ENCODE measurements at places on chromosomes 16 and 17.

DNA sequence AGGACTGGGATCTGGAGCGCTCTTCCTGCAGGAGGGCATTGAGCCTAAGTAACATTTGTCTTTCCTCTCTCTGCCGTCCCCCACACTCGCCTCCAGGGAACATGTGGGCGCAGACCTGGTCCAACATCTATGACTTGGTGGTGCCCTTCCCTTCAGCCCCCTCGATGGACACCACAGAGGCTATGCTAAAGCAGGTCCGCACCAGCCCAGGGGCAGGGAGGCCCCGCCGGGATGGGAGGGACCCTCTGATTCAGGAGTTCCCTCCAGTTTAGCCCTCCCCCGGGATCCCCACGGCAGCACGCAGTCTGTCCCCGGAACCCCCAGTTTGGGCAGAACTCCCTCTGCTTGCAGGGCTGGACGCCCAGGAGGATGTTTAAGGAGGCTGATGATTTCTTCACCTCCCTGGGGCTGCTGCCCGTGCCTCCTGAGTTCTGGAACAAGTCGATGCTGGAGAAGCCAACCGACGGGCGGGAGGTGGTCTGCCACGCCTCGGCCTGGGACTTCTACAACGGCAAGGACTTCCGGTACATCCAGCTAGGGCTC is 14.1 kb downstream of the ACE start:
- no peak for DNase-seq

GRCh38 chr17:58238147-58238634 is at the start of gene LPO:
Gene LPO (plus strand): TSS chr17:58238584. CDS start chr17:58242980, 4,396 bp downstream.
- no peak for DNase-seq

- no peak for DNase-seq
Observed at GRCh38 chr16:89045181-89045815, 48.4 kb upstream of the ACSF3 start.

GRCh38 chr16:68776821-68777485 is 39.9 kb downstream of the CDH1 start:
- no peak for DNase-seq

DNA sequence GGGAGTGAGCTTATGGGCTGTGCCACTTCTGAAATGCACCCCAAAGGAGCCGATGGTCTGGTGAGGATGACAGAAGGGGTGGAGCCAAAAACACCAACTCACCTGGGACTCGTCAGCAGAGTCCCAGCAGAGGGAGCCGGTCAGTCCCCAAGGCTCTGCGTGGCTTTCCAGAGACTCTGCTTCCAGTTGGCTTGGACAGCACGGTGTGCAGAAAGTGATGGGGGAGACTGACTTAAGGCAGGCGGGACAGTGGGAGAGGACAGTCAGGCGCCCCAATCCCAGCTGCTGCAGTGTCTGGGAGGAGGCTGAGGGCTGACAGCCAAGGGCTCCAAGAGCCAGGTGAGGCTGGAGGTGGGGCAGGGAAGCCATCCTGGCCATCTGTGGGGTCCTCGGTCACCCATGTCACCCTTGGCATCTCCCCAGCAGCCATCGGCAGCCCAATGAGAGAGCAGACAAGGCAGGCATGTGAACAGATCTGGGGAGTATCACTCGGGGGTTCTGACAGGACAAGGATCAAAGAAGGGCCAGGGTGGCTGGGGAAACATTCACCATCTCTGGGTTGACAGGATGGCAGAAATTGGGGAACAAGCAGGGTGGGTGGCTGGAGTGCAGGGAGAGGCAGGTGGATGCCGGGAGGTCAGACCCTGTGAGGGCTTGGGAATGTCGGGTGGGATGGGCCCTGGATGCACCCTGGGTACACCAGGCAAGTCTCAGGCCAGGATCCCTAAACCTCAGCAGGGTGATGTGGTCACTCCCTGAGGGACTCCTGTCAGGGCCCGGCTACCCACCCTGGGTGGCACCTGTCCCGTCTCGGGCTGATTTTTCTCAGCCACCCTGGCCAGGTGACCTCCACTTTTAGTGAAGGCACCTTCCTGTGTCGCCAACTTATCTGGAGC is 8.9 kb upstream of the KRTAP17-1 start:
- DNase-seq = no peak

DNA sequence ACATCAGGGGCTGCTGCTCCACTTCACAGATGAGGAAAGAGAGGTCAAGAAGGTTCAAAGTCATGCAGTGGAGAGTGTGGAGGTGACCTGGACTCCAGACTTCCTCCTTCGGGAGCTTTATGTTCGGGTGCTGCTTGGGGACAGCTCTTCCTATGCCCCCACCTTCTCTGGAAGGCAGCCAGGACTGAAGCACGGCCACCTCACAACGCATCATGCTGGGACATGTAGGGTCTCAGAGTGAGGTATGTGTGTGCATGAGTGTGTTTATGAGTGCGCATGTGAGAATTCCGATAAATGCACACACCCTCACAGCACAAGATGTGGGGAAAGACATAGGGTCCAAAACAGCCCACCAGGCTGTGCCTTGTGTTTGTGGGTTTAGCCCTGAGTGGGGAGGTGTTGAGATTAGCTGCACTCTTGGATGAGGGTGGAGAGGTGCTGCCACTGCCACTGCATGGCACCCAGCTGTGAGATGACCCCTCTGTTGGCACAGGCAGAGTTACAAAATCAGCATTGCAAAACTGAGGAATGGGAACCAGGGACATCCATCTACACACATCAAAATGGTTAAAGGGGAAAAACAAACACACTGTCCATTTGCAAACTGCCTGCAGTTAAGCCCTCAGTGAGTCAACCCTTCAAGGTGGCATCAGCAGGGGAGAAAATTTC is 367.4 kb downstream of the SEC14L1 start:
- DNase-seq = no peak

- no peak for DNase-seq
Observed at GRCh38 chr16:27267037-27267677, 1.4 kb downstream of the NSMCE1 start.

- DNase-seq = no peak
Observed at GRCh38 chr16:77890075-77890474, 101.7 kb downstream of the VAT1L start.

DNA sequence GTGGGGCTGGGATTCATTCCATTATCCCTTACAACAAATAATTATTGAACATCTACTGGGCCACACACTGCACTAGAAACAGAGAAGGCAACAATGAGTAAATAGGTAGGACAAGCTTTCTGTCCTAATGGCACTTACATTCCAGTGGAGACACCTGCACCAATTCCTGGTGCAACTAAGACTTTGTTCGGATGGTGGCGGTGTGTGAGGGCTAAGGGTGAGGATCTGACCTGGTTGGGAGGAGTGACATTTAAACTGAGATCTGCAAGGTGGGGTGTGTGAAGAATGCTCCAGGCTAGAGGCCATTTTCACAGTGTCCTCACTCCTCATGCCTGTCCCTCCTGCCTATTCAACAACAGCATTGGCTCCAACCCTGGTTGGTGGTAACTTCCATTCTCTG is 510.0 kb downstream of the XYLT1 start:
- DNase-seq = no peak

- DNase-seq = no peak
Observed at GRCh38 chr16:85265161-85265784, 153.0 kb upstream of the CIBAR2 start.

- peak; percentile 33 for DNase-seq
Observed at GRCh38 chr16:84065536-84066132, 23.0 kb upstream of the SLC38A8 start.

GRCh38 chr17:65994114-65994513 is 197.8 kb downstream of the CEP112 start:
- no peak for DNase-seq

- no peak for DNase-seq
Observed at GRCh38 chr17:63505341-63505740, 17.8 kb upstream of the KCNH6 start.

- DNase-seq = no peak
Observed at GRCh38 chr17:77054936-77055335, 85.8 kb upstream of the SEC14L1 start.

DNA sequence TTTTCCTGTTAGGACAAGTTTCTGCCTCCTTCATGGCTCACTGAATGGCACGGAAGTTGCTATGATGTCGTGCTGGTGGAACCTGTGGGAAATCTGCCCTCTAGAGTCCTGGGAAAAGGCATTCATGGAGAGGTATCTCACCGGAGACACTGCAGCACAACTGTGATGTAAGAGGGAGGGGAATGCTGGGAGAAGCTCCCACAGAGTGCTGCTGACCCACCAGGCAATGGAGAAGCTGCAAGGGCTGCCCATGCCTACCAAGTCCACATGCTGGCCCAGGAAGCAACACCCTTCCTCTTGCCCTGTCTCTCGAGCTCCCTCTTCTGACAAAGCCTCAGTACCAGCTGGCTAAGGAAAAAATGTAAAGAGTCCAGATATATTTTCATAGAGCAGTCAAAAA is 45.2 kb upstream of the SLC5A11 start:
- DNase-seq = no peak

GRCh38 chr17:57645950-57646665 is 99.0 kb downstream of the CCDC182 start:
- DNase-seq = no peak

DNA sequence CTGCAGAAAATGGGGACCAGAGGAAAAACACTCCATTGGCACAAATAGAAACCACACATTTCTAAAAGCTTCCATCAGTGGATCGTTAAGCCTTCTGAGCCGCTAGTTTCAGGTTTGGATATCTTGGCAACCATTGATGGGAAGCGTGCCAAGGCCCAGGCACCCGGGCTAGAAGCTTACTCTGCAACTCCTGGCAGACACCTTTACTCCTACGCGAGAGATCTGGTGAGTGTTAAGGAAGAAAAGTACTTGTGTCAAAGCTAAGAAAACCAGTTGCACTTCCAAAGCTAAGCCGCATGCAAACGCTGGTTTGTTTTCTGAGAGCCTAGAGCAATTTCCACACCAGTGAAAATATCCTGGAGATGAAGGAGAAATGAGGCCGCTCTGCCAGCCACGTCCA is 472.4 kb downstream of the PMP22 start:
- DNase-seq = no peak
